Hematopoietic multipotent progenitor cell treated with erythropoietin and hydrocortisone succinate and interleukin-3 and kit ligand, for 15 days (in vitro differentiated cells): ENCODE measurements at places on chromosomes 11 and 22.
A peak's percentile ranks its signal among the peaks of the same experiment; 100 is the strongest.

- DNase-seq: no peak
These were observed 5.2 kb upstream of the MUC5AC start for GRCh38 chr11:1152316-1153104.

- no peak for DNase-seq
These were observed 36.0 kb downstream of the MADD start for GRCh38 chr11:47305734-47306483.

DNA sequence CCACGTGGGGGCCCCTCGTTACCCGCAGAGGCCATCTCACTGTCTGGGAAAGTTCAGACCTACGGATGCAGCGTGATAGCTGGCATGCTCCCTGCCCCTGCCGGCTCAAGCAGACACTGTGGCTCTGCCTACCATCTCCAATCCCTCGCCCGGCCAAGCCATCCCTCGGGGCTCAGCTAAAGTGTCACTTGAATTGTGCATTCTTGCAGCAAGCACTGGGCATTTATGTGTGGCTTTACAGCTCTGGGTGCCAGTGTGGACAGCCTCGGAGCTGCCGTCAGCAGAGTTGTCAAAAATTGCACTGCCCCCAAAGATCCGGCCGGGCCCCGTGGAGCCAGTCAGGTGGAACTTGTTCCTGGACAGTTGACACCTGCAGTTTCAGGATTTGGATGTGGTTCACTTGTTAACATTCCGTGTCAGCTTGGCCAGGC, 75.0 kb upstream of the FGF3 start:
- DNase-seq: no peak

GRCh38 chr11:72814286-72815109, at the start of gene ATG16L2:
TSS of gene ATG16L2 (plus strand) at chr11:72814411. CDS start at chr11:72814446, 35 bp downstream.
- DNase-seq: peak; percentile 90

GRCh38 chr11:125091877-125092664, 19.4 kb downstream of the TMEM218 start:
- no peak for DNase-seq

DNA sequence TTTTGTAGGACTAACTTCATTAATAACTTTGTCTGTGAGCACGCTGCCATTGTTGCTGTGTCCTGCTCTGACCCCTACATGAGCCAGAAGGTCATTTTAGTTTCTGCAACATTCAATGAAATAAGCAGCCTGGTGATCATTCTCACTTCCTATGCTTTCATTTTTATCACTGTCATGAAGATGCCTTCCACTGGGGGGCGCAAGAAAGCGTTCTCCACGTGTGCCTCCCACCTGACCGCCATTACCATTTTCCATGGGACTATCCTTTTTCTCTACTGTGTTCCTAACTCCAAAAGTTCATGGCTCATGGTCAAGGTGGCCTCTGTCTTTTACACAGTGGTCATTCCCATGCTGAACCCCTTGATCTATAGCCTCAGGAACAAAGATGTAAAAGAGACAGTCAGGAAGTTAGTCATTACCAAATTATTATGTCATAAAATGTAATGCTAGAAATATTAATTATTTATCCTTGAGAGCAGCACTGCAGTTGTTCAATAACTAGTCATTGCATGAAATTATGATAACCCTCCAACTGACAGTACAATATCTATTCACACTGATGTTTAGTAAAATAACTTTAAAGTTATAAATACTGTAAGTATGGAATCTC, 46.4 kb upstream of the OR5D13 start:
- DNase-seq: no peak

DNA sequence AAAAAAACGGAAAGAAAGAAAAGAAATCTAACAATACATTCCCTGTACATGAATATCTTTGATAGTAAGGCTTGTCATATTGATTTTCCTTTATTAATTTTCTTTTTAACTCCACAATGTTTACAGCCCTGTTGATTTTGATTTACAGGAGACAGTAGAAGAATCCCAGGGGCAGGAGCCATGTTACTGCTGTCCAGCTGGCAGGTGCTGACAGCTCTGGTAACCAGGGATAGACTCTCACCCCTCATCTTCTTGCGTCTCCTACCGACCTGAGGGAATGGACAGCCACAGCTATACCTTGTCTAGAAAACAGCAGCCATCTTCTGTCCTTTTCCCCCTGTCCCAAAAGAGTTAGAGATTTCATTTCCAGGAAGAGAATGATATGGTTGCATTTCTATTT, 37.4 kb downstream of the PRDM10 start:
- no peak for DNase-seq

- no peak for DNase-seq
These were observed 9.3 kb downstream of the LAYN start for GRCh38 chr11:111549869-111550203.

DNA sequence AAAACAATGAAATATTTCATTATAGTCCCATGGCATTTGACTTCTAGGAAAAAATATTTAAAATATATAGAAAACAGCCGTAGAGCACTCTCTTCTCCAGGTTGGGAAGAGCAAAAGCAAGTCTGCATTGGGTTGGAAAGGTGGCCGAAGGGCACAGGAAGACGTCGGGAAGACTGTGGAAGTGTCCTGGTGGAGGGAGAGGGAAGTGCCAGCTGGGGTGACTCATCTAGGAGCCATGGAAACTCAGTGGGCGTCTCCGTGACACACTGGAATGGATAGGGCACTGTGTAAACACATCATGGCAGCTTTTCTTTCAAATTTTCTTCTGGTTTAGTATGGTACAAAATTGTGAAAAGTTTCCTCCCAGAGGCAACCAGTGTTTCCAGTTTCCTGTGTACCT, 12.7 kb downstream of the GTPBP1 start:
- DNase-seq: no peak

DNA sequence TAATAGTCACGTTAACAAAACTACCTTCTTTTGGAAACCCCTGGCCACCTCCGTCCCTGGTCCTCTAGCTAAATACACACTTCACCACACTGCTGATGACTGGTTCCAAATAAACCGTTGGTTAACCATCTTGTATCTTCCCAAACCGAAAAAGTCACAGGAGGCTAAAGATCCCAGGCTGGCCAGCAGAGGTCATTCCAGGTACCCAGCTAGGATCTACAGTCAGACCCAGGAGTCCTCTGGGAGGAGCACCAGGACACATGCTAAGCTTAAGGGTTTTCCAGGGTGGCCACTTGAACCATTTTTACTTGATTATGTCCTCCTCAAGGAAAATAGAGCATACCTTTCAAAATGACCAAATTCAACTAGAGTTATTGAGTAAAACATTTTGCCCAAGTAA, 103.2 kb downstream of the ETS1 start:
- DNase-seq: no peak

- DNase-seq: peak; percentile 17
These were observed 922 bp downstream of the HNRNPUL2 start for GRCh38 chr11:62726156-62726914.

- no peak for DNase-seq
These were observed 118.2 kb upstream of the CSNK2A3 start for GRCh38 chr11:11471201-11471600.
